ENCODE measurements at places on chromosomes 3 and 15.

- DNase-seq = no peak
These were observed 96.3 kb downstream of the IGSF11 start for GRCh38 chr3:118938183-118938961.

DNA sequence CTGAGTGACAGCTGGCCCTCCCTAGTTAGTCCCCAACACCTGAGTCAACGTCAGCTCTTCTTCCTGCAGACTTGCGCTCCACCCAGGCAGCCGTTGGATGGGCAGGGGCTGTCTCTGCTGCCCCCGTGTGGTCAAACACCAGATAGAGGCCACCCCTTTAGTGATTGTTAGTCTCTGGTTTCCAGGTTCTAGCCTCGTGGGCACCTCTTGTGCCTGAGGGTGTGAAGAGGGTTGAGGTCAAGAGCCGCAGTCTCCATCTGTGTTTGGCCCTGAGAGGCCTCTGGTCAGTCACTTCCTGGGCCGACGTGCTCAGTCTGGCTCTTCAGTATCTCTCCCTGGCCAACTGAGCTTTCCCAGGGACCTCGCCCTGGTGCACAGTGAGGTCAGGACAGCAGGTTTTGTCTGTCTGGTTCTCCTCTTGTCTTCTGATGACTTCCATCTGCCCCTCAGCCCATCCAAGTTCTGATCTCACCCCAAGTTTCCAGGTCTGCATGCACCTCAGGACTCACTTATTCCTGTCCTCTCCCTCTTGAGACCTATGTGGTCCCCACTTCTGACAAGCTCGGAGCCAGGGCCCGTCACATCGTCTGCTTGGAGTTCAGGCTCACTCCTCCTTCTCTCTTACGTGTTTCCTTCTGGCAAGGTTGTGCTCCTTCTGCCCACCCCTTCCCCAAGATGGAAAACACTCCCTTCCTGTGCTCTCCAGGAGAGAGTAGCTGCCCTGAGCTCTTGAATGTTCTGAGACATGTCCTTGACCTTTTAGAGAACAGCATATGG, 20.9 kb downstream of the CD276 start:
- peak; percentile 56 for DNase-seq

DNA sequence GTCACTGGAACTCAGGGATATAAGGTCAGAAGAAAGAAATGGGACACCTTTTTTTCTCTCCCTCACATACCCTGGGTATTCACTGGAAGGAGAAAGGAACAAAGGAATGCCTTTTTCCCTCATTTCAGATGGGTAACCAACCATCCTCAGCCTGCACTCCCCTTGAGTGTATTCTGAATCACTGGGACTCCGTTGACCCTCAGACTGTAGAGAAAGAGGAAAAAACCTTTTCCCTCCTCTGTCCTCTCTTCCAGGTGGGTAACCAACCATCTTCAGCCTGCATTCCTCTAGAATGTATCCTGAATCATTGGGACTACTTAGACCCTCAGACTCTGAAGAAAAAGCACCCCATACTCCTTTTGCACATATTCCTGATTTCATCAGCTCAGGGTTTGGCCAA, 11.4 kb downstream of the PRR20G start:
- DNase-seq = no peak

DNA sequence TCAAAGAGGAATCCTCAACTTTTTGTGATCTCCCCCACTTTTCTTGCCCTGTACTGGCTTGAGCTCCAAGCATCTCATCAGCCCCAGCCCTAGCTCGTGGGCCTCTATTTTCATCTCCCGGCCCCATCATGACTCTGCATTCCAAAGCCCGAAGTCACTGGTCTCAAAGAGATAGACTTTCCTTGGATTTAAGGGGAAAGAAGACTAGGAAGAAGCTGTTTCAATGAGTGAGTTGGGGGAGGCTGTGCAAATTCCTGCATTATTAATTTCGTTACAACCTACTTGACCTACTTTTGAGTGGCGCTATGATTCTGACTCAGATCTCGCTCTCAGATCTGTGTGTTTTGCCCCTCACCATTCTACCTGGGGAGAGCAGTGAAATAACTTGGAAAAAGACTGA, 266.6 kb upstream of the TBL1XR1 start:
- DNase-seq = no peak

GRCh38 chr3:178454726-178455125, 81.5 kb upstream of the KCNMB2 start:
- DNase-seq = peak; percentile 80

GRCh38 chr3:24981924-24982323, 446.1 kb upstream of the RARB start:
- DNase-seq = no peak

DNA sequence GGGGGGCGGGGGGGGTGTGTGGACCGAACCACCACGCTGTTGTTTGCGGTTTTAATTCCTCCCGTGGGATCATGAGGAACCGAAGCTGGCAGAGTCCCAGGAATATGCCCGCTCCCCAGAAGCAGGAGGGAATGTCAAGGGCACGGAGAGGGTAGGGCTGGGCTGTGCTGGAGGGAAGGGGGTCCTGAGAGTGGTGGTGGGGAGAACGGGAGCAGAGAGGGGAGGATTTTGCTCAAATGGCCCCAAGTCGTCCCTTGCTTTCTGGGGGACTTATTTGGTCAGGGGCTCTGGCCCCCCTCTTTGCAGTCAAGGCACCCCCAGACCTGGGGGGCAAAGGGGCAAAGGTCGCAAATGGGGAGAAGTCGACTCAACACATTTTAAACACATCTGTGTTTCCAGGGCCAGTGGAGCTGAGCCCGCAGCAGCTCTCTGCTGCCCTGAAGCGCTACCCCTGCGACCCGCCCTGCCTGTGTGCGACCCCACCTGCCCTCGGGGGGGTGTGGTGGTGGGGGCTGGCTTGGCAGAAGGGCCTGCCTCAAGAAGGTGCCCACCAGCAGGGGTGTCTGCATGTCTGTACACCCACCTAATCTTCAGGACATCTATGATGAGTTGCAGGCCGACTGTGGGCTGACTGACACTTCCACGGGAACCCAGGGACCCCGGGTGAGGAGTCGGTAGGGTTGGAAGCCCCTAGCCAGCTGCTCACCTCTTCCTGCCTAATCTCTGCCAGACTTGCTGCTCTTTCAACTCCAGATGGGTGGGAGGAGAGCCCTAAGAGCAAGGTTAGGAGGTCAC, 602 bp upstream of the ATP2B2 start:
- DNase-seq = no peak

Measured in heart left ventricle (tissue), 16 donors.